ENCODE measurements at places on chromosomes 7 and 10.

DNA sequence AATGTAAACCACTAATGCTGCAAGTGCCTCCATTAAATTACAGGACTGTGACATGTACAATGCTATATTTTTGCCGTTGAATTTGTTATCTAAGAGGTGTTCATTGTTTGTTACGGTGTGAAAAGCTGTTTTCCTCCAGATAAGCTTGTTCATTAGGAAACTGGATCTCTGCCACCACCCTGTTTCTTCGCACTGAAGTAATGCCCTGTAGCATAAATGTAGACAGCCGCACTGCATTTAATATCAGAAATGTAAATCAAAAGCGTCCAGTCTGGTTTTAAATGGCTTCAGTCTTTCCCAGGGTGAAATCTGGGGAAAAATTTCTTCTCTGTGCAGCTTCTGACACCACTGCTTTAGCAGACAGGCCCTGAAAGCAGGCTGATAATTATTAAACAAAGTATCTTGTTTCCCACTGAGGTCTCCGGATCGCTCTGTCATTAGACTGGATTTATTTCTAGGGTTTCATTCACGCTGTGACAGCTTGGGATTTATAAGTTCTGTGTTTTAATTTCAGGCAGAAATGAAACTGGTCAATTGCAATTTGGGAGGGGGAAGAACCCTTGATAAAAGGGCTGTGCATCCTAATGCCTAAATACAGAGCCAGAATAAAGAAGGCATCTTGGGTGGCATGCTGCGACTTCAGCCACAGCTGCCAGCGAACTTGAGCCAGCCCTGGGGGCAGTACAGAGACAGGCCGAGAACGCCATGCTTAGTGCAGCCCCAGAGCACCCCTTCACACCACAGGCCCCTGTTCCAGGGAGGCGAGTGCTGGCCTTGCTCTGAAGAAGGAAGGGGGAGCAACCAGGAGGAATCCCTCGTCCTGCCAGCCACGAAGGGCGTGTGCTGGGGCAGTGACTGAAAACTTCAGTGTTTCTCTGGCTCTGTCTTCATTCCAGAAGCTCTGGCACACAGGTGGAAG, 547.7 kb upstream of the GALNT17 start:
- DNase-seq: no peak

DNA sequence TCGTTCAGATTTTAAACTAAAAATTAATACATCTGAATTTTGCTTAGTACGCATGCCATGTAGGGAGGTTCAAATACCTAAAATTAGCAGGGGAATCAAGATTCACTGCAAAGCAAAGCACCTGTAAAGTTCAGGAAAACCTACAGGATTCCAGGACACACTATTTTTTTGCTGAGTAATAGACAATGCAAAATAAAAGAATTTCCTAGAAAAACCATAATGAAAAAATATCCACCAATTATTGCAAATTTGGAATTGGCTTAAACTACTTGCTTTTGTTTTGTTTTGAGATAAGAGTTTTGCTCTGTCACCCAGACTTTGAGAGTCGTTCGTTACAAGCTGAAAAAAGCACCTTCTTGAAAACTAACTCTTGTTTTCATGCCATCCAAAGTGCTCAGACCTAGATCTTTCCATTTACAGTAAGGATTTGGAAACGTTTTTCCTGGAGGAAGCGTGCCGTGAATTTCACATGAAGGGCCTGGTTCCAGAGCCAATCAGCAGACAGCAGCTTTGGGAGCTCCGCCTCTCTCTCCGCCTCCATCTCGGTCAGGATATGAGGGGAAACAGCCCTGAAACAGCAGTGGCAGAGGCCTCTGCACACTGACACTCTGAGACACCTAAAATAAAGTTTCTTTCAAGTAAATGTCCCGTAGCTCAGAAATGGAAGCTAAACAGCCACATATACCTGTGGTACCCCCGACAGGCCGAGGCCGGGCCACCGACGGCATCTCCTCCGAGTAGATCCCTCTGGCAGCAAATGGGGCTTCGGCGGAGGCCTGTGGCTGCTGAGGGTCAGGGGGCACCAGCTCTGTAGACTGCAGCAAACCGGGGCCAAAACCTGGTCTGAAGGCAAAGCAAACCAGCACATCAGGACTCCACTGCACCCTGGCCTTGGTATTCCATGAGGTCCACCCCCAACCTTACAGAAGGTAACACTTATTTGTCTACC, 45.9 kb upstream of the ATP6V0A4 start:
- DNase-seq: no peak

GRCh38 chr7:53191836-53192443, 156.5 kb downstream of the POM121L12 start:
- no peak for DNase-seq

DNA sequence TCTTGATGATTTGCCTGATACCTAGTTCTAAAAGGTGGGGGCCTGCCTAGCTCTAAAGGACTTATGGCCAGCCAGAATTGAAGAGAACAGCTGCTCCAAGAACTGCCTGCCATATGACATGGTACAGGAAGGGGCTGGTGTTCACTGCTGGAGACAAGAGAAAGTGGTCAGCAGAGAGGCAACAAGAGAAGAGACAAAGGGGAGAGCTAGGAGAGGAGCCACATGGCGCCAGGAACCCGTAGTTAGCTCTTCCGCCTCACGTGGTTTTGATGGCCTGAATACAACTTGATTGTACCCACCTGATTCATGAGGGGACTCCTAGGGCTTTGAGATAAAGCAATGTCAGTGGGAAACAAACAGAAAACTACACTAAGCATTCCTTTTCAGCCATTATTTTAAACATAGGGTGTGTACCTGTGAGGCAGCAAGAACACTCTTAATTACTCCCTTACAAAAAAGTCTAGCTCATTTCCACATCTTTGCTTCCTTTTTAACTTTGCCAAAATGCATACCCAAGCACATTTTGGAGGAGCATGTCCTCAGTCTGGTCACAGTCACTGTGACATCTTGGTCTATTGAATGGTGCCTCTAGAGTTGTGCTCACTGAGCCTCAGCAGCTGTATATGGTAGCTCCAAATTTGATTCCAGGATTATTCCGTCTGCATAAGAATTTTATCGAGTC, 71.6 kb downstream of the CCDC71L start:
- DNase-seq: no peak

- DNase-seq: no peak
Observed at GRCh38 chr10:99285881-99286280, 43.3 kb upstream of the CNNM1 start.

- DNase-seq: no peak
Observed at GRCh38 chr10:124155781-124156435, 62.5 kb upstream of the CHST15 start.

- no peak for DNase-seq
Observed at GRCh38 chr10:114851336-114851735, 29.8 kb downstream of the FHIP2A start.

GRCh38 chr10:80415734-80416478, 7.6 kb downstream of the PRXL2A start:
- DNase-seq: no peak

DNA sequence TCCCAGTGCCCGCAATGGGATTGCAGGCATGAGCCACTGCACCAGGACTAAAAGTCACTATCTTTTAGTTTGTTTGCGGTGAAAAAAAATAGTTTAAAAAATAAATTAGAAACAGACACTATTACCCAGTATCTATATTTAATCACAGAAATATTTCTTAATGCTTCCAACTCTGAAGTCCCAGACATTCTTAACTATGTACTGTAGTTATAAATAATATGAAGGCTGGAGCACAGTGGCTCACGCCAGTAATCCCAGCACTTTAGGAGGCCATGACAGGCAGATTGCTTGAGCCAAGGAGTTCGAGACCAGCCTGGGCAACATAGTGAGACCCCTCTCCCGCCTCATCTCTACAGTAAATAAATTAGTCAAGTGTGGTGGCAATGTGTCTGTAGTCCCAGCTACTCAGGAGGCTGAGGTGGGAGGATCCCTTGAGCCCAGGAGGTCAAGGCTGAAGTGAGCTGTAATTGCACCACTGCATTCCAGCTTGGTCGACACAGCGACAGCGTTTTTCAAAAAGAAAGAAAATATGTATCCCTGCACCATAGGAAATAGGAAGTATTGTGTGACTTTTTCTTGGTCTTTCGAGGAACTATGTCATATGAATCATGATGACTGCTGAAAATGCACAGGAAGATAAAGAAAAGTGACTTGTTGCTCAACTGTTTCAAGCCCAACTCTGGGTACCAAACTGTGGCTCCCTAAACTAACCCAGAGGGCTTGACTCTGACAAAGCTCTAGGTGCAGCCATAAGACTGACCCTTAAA, 74.9 kb upstream of the STEAP1B start:
- DNase-seq: no peak

DNA sequence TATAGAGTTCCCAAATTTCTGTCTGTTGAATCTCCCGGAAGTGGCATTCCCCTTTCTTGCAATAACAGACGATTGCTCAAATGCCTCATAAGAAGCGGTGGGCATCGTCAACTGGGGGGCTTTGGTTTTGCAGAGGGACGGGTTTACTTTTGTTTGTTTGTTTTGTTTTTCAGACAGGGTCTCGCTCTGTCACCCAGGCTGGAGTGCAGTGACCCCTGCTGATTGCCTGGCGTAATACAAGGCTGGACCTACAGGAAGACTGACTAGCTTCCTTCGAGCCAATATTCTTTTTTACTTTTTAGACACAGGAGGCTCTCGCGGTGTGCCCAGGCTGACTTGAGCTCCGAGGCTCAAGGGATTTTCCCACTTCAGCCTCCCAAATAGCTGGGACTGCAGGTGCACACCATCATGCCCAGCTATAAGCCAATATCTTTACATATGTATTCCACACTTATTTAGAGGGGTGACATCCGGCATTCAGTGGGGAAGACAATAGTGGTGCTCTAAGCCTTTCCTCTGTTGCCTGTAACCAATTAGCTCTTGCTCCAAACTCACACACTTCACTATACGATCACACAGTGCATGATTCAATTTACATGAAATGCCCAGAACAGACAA, 58.1 kb downstream of the FHIP2A start:
- DNase-seq: no peak

- no peak for DNase-seq
Observed at GRCh38 chr10:110426294-110427181, 71.2 kb upstream of the DUSP5 start.

DNA sequence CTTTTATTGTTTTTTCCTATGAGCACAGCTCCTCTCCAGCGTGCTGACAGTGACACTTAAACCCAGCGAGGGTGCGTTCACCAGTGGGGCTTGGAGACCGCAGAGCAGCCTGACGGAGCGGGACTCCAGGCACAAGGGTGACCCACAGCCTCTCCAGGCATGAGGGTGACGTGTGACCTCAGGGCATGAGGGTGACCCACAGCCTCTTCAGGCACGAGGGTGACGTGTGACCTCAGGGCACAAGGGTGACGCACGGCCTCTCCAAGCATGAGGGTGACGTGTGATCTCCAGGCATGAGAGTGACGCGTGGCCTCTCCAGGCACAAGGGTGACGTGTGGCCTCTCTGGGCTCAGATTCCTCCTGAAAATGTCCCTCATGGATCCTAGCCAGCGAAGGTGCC, 164.3 kb upstream of the TCERG1L start:
- no peak for DNase-seq

- DNase-seq: no peak
Observed at GRCh38 chr10:70820976-70821750, 5.4 kb downstream of the SGPL1 start.

DNA sequence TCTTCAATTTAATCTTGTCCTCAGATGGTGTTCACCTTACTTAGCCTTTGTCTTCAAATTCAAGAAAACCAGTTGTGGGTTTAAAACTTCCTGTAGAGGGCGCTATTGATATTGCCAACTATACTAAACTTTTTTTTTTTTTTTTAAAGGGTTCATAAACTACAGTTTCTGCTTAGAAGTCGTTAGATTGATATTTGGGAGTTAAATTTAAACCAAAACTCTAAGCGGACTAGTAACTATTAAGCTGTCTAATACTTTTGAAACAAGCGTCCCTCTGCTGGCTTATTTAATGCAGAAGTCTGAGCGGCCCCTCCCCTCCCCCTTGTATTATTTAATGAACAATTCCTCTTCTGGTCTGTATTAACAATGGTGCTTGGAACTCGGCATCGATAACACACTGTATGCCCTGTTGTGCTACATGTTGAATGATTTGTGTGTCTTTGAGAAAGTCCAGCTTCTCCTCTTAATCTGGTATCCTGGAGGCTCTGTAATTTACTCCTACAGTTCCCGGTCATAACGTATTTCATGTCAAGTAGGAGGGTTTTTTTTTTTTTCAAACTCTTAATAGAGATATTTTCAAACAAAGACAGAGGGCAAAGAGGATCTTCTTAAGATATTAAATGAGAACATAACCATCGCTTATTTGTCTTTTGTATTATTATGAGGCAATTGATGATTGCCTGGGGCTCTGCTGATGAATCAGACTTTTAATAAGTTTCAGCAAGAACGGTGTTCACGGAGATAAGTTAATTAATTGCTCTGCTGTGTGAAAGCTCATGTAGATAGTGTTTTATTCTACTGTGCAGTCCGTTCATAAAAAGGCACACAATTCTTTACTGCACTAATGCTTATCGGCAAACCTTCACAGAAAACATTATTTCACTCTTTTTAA, 22.6 kb upstream of the CREB5 start:
- no peak for DNase-seq

- no peak for DNase-seq
Observed at GRCh38 chr10:107971973-107972372, 807.5 kb upstream of the SORCS1 start.

DNA sequence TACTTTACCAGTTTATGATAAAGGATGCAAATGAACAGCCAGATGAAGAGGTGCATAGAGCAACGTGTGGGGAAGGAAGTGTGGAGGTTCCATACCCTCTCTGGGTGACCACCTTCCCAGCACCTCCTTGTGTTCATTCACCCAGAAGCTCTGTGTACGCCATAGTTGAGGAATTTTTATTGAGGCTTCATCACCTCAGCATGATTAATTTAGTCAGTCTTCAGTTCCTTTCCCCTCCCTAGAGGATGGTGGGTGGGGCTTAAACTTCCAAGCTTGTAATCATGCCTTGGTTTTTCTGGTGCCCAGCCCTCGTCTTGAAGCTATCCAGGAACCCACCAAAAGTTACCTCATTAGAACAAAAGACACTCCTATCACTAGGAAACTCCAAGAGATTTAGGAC, 162.7 kb downstream of the PLCE1 start:
- no peak for DNase-seq

DNA sequence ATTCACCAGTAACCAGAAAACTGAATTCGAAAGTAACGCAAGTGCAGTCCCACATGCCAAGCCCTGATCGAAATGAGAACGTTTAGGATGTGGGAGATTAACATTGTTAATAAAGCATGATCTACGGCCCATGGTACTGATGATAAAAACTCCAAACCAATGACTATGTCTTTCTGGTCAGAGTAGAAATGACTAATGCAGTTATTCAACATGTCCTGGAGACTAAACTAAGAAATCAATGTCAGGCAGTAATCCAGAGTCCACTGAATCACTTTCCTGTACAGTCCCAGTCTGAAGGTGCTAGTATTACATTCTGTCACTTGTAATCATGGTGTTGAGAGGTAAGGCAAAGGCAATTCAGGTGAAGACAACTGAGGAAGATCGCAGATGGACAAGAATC, 14.4 kb downstream of the NPSR1 start:
- no peak for DNase-seq
